Suppressor macrophage (primary cell): ENCODE measurements at places on chromosomes 12 and 14.

GRCh38 chr12:51199366-51199945 is 18.4 kb downstream of the POU6F1 start:
- peak; percentile 53 for DNase-seq

- DNase-seq: peak; percentile 28
Observed at GRCh38 chr14:39265806-39266524, 32.2 kb downstream of the MIA2 start.

- DNase-seq: no peak
Observed at GRCh38 chr12:105524961-105525360, 194.5 kb downstream of the C12orf75 start.

DNA sequence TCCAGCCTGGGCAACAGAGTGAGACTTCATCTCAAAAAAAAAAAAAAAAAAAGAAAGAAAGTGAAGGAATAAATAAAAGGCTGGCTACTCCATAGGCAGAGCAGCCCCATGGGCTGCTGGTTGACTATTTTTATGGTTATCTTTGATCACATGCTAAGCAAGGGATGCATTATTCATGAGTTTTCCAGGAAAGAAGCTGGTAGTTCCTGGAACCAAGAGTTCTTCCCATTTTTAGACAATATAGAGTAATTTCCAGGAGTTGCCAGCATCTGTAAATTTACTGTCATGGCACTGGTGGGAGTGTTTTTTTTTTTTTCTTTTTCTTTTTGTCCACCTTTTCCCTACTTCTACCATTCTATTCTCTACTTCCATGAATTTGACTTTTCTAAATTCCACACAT is 24.2 kb downstream of the FGD4 start:
- DNase-seq: no peak

DNA sequence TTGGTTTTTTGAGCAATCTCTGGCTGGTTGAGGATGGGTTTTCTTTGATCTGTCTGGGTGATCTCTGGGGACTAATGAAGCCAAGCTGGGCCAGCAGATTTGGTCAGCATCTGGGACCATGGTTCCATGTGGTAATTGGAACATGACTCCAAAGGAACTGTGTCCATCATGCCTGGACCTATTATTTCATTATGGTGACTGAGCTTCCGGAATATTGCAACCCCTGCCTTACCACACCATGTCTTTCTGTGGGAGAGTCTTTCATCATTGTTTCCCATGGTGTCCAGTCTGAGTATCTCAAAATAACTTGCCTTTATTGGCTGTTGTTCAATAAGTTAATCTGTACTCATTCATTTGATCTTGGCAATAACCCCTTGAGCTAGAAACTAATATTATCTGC is 624.9 kb upstream of the TBX3 start:
- no peak for DNase-seq

GRCh38 chr14:61438497-61438859 is 117.1 kb downstream of the PRKCH start:
- peak; percentile 83 for DNase-seq

DNA sequence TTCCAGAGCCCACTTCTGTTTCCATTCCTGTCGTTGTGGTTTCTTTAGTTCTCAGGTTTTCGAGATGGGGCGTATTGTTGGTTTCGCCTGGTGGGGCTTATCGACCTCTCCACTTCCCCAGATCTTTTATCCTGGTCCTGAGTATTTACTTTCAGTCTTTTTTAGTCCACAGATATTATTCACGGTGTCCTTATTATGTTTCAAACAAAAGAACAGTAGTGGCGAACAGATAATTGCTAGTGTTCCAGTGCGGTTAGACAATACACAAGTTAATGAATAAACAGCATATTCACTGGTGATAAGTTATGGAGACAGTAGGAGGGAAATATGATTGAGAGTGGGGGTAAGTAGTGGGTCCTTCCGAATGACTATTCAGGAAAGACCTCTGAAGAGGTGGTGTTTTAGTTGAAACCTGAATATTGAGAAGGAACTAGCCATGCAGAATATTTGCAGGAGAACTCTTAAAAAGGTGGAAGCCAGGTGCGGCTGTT is 668 bp downstream of the TMEM260 start:
- DNase-seq: peak; percentile 29

DNA sequence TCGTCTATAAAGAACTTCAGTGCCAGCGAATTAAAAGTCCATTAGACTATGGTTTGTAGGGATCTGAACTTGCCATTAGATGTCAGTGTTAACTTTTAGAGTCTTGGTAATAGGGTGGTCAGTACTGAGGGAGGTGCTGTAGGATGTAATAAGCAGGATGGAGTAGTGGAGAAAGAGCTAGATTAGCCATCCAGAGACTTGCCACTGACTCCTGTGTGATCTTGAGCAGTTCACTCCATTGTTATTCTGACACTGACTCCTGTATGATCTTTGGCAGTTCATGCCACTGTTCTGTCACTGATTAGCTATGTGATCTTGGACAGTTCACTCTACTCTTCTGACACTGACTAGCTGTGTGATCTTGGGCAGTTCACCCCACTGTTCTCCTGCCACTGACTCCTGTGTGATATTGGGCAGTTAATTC is 133.6 kb downstream of the TTLL5 start:
- DNase-seq: no peak

DNA sequence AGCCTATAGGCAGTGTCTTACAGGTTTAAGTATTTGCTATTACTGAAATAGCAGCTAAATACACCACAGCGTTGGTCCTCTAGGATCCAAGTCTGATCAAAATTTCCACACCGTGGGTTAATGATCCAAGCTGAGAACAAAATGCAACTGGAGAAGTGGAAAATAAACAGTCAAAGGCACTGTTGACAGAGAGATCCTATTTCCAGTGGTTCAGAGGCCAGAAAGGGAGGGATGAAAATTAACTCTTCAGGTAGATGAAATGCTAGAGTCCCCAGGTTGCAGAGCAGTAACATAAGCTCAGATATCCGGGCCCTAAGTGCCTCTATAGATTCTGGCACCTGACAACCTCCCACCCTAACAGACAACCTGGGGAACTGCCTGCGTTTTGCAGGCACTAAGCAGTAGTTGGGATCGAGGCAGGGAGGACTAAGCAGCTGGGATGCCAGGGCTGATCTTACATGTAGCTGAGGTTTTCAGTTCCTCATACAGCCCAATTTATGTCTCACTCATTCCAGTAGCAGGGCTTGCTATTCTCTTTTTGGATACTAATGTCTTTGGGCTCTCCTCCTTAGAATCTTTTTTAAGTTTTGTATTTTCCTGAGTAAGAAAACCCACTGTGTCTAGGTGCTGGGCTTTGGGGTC is 42.7 kb upstream of the CRACR2A start:
- no peak for DNase-seq

GRCh38 chr14:55869397-55870049 is 248.7 kb upstream of the PELI2 start:
- DNase-seq: no peak

GRCh38 chr12:58920102-58920960 is at the start of gene LRIG3:
Gene LRIG3, minus strand, starts transcription at chr12:58920504. Its CDS starts 269 bp downstream, at chr12:58920235.
- peak; percentile 55 for DNase-seq

DNA sequence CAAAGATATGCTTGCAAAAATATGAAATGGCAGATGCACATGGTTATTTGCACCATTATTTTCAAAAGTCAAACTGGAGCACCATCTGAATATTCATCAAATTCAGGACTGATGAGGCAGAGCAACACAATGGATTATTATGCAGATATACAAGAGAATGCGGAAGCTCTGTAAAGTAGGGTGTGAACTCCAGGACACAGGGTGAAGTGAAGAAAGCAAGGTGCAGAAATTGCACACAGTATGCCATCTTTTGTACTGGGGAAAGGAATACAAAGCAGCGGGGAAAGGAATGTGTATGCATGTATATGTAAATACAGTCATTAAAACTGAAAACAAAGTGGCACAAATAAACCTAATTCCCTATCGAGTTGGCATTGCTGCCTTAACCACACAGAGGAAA is 22.7 kb upstream of the CLEC4E start:
- no peak for DNase-seq

DNA sequence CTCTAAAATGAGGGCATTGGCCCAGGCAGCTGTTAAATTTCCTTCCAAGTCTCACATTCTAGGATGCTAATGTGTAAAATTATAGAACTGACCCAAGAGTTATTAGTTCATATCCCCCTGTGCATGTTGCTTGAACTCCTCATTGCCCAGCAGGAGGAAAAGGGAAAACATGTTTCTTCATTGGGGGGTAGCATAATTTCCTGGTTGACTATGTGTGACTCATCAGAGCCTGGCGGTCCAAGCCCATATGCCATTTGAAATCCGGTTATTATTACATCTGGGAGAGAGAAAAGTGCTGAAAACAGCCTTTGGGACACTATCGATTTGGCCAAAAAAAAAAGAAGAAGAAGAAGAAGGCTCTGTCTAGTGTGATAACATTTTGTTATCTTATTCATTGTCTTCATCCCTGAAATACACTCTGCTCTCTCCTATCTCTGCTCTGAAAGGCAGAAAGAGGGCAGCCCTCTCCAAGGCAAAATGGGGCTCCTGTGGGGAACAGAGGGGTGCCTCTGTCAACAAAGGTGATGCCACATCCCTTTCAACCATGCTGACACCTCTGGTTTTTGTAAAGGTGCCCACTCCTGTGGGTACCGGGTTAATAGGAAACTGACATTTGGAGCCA is 114.2 kb downstream of the DAD1 start:
- DNase-seq: no peak

- no peak for DNase-seq
Observed at GRCh38 chr12:43277651-43278540, 274.1 kb downstream of the ADAMTS20 start.

DNA sequence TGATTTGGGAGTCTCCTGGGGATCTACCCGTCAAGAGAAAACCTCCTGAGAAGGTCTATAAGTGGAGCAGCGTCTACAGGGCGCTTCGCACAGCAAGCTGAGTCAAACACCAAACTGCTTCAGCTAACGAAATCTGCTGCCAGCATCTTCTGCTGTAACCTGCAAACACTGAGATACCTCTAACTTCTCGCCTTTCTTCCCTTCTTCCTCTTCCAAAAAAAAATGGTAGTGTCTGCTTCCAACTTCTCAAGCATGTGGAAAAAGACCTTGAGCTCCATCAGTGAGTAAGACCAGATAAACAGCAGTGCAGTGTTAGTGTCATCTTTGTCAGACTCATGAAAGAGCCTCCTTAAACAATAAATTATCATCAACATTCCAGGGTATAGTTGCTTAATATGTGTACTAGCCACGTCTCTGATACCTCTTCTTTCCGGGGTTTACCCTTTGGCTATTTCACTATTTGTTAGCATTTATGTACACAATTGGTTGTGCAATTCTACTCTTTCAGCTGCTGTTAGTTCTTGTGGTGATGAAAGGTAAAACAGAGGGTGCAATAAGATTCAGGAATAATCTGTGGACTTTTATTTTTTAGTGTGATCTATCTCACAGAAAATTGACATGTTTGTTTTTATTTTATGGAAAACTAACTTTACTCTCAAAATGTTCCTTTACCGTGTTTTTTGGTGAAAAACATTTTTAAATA is 81.6 kb downstream of the LLPH start:
- no peak for DNase-seq

GRCh38 chr14:58107947-58108552 is 44.0 kb downstream of the ARMH4 start:
- DNase-seq: peak; percentile 51

DNA sequence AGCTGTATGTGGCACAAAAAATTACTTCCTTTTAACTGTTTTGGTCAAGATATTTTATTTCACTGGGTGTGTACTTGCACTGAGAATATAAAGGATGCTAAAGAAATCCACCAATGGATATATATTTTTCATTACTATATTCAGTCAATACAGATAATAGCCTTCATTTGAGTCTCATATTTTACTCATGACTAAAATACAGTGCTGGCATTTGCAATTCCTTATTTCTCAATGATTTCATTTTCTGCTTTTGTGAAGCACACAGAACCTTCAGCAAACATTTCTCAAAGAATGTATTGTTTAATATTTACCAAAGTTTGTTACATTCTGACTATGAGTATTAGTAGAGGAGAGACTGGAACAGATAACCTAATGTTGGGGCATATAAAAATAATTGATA is 93.2 kb upstream of the SOX5 start:
- no peak for DNase-seq

DNA sequence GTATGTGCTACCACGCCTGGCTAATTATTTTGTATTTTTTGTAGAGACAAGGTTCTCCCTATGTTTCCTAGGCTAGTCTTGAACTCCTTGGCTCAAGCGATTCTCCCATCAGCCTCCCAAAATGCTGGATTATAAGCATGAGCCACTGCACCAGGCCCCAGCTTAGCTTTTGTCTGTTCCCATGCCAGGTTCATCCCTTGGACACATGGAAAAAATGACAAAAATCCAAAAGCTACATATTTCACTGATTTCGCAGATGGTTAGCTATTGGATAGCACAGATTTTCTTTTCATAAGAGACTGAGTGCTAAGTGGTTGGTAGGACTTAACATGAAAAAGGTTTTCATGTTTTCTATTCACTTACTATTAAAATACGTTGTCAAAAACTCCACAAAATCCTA is 286.6 kb upstream of the KITLG start:
- DNase-seq: no peak

DNA sequence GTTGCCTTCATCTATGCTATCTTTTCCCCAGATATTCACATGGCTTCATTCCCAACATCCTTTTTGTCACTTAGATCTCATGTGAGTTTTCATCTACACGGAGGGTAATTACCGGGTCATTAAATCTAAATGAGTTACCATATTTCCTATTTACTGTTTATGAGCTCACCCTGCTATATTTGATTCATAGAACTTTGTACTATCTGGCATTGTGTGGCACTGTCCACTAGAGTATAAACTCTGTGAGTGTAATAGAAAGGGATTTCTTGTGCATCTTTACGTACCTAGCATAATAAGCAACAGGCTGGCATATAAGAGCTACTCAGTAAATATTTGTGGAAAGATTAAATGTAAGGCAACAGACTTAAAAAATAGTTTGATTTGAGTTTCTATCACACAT is 86.1 kb upstream of the LMO3 start:
- DNase-seq: no peak
